ENCODE measurements at places on chromosomes 16 and 17.
A peak's percentile ranks its signal among the peaks of the same experiment; 100 is the strongest.

DNA sequence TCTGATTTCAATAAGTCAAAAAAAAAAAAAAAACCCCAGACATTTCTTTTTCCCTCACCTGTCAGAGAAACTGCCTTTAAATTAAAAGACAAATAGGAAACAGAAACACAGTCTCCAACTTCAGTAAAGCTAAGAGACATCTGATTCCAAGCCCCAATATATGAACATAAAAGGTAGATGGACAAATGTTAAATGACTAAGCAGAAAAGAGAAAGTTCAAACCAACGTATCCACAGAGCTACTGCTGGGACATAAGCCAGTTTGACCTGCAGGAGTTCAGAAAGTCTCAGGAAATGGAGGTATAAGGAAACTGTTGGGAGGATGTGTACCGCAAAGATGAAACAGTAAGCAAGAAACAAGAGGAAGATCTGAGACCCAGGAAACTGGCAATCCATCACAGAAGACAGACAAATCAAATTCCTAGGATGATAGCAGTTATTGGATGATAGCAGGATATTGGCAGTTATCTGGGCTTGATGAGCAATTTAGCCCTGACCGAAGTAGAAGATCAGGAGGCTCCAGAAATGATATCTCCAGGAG, 135.0 kb downstream of the BRIP1 start:
- no peak for DNase-seq

GRCh38 chr16:8962393-8963009, 1.2 kb downstream of the USP7 start:
- DNase-seq: peak; percentile 56

DNA sequence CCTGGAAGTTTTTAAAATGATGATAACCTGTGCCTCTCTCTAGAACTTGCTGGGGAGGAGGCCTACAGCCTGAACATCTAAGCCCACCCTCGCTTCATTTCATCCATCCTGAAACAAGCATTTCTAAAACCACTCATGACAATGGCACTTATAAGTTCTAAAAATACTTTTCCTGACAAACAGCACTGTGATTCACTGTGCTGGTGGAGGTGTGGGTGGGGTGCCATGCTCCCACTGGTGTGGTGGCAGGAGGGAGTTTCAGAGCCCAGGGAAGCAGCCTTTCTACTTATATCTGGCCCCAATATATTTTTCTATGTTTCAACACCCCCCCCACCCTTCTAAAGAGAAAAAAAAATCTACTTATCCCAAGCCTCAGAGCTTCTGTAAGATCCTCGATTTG, 52.6 kb downstream of the RAB11FIP4 start:
- DNase-seq: no peak

GRCh38 chr17:20213449-20213848, 204.3 kb downstream of the SPECC1 start:
- no peak for DNase-seq

- no peak for DNase-seq
These were observed 426.3 kb downstream of the SLC39A11 start for GRCh38 chr17:72665852-72666851.

- DNase-seq: no peak
These were observed at the start of gene RAB37 for GRCh38 chr17:74736513-74737298. Gene RAB37, plus strand, starts transcription at chr17:74737256. Its CDS starts 17 bp downstream, at chr17:74737273.

GRCh38 chr17:80419255-80419654, 4.3 kb downstream of the ENDOV start:
- DNase-seq: no peak

- no peak for DNase-seq
These were observed 2.5 kb downstream of the SEC14L1 start for GRCh38 chr17:77143306-77143705.

GRCh38 chr17:79919164-79919585, 79.9 kb upstream of the CBX4 start:
- no peak for DNase-seq

DNA sequence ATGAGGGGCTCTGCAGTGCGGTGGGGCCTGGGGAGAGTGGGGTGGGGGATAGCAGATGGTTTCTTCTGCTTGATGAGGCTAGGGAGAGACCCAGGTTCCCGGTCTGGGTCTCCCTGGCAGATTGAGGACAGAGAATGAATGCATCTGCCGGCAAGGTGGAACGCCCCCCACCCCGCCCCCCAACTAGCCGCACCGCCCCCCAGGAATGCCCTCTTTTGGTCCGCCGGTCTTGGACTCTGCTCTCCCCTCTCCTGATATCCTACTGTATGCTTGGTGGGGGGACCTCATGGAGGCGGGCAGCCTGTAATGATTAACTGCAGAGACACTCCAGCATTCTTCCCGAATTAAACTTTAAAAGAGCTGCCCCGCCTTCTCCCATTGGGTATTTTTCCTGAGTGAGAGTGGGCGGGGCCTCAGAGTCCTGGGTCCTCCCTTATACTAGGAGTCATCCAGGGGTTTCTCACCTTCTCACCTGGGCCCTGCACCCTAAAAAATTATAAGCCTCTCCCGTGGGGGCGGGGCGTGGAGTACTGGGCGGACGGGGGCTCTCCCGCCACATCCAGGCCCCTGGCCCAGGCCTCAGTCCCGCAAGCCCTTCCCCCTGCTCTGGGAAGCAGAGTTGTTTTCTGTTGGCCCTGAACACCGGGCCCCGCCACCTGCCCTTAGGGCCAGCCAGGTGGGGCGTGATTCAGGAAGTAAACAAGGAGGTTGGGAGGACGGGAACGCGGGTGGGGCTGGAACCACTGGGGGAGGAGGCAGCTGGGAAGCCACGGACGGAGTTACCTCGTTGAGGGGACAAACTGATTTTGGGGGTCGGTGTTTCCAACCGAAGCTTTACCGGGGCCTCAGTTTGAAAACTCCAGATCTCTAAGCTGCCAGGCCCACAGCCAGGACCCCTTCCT, 1.5 kb downstream of the GRB7 start:
- no peak for DNase-seq

- DNase-seq: no peak
These were observed 16.2 kb downstream of the MPO start for GRCh38 chr17:58264407-58265103.

- no peak for DNase-seq
These were observed 41.5 kb upstream of the ZFHX3 start for GRCh38 chr16:73089420-73089819.

DNA sequence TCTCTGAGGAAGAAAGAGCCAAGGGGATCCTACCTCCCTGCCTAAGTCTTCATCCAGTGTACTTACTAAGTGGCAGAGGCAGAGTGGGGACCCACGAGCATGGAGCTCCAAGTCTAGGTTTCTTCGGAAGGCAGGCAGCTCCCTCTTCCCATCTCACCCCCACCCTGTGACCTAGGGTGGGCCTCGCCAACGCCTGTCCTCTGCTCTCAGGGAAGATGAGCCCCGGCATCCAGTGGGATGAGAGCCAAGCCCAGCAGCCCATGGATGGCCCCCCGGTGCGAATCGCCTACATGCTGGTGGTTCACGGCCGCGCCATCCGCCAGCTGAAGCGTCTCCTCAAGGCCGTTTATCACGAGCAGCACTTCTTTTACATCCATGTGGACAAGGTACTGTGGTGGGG, 8.3 kb downstream of the XYLT2 start:
- DNase-seq: no peak

GRCh38 chr17:79645777-79646088, 34.9 kb upstream of the RBFOX3 start:
- DNase-seq: no peak

- peak; percentile 87 for DNase-seq
These were observed 4.6 kb downstream of the DHX58 start for GRCh38 chr17:42107597-42108576.

DNA sequence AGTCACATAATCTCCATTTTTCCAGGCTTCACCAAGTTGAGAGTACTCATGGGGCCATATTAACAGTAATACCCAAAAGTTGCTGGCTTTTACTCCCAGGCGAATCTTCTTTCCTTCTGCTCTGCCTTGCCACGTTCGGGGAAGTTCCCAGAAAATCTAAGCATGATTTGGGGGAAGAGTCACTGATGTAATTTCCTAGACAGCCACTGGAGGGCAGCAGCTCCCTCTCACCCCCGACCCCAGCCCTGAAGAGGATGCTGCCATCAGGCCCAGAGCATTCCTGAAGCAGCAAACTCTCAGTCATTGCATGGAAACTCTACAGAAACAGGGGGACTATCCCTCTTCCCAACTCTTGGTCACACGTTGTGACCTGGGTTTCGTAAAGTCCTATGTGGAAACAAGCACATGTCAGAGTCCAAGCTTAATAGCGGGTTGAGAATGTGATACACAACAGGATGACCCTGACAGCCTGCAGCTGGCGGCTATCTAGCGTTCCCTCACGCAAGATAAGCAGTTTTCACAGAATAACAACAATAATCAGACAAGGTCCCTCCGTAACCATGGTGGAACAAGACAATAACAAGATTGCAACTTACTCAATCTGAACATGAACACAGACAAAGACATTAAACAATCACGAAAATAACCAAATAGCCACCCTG, 43.8 kb upstream of the DHX40 start:
- DNase-seq: peak; percentile 34

DNA sequence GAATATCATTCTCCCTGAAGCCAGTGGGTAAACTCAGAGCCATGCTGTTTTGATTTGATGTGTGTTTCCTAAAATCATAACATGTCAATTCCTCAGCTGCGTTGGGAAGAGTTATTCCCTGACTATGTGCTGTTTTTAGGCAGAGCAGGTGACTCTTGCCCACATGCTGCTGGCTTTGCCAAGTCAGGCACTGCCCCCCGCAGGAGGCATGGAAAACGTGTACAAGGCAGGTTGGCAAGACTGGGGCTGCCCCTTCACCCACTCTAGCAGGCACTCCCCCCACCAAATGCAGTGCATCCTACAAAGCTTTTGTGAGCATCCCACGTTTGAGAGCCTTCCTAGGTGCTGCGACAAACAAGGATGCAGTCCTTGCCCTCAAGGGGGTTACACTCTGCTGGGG, 38.3 kb upstream of the NAT9 start:
- DNase-seq: no peak

GRCh38 chr16:28609631-28610594, at the start of gene SULT1A1:
Gene SULT1A1, minus strand, starts transcription at chr16:28610044. Its CDS starts 1,189 bp downstream, at chr16:28608855.
- DNase-seq: no peak

DNA sequence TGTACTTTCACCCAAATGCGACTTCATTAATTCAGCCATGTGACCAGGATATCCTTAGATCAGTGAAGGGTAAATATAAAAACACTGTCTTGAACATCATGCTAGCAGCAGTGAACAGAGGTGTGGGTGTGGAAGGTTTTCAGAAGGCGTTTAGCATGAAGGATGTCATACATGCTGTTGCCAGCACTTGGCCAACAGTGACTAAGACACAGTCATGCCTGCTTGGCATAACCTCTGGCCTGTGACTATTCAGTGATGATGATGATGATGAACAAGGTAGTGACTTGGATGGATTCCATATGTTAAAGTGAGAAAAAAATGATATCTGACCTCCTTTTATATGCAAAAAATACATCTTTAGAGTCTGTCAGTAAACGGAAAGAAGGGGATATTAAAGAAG, 97.9 kb downstream of the MAP2K4 start:
- DNase-seq: no peak

GRCh38 chr16:17529982-17530760, 59.4 kb upstream of the XYLT1 start:
- DNase-seq: no peak

- no peak for DNase-seq
These were observed 197.7 kb upstream of the NOG start for GRCh38 chr17:56395787-56396186.

DNA sequence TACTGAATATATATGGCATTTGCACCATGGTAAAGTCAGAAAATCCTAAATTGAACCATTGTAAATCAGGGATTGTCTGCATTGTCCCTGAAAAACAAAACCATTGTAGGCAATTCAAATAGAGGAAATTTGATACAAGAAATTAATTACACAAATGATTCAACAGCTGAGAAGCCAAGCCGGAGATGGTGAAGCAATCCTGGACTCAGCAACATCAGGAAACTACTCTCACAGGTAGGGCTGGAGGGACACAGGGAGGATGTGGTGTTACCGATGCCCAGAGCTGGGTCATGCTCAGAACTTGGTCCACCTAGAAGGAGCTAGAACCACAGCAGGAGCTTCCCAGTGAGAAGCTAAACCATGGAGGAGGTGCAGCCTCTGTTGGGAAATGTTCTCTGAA, 18.5 kb upstream of the SCNN1B start:
- DNase-seq: no peak

DNA sequence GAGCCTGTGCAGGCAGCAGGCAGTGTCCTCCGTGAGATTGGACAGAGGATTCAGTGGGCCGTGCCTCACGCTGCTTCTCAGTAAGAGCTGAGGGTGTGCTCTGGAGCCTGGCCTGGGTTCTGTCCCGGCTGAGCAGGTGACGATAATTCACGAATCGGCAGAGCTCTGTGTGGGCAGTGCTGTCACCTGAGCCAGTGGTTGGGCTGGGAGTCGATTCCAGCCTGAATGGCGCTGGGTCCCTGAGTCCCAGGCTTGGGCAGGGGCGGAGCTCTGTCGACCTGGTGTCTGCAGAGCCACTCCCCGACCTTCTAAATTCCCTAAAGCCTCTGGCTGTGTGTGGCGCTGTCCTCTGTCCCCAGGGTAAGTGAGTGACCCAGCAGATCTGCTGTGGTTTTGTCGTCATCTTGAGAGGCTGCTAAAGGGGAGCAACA, 8.4 kb downstream of the ACSF3 start:
- no peak for DNase-seq

DNA sequence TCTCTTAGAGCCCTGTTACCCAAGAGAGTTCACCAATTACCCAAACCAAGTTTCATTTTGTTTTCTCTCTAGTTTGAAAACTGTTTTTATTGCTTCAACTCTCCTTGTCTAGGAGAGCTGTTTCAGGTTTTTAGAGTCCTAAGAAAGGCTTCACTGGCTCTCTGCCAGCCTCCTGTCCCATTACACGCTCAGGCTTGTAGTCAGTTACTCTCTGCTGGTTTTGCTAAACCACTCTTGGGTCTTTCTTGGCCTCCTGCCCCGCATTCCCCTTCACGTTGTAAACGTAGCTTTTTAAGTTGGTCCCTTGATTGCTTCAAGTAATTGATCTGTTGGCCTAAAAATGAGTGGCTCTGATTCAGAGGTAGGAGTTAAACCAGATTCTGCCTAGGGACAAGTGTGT, 529.1 kb downstream of the MAF start:
- DNase-seq: no peak

- DNase-seq: peak; percentile 22
These were observed 6.7 kb downstream of the HAGHL start for GRCh38 chr16:733382-734207.

- no peak for DNase-seq
These were observed 136.2 kb upstream of the DNAH9 start for GRCh38 chr17:11461993-11462548.

All from activated CD4-positive, CD25-positive, alpha-beta regulatory T cell (primary cell).